AG10803 (cell line): ENCODE measurements at places on chromosomes 2 and 18.

- DNase-seq, result no peak
These were observed at the start of gene CYRIA for GRCh38 chr2:16665748-16666448. CYRIA (minus strand) TSS chr2:16665834; CDS start chr2:16588119, 77,715 bp downstream.

DNA sequence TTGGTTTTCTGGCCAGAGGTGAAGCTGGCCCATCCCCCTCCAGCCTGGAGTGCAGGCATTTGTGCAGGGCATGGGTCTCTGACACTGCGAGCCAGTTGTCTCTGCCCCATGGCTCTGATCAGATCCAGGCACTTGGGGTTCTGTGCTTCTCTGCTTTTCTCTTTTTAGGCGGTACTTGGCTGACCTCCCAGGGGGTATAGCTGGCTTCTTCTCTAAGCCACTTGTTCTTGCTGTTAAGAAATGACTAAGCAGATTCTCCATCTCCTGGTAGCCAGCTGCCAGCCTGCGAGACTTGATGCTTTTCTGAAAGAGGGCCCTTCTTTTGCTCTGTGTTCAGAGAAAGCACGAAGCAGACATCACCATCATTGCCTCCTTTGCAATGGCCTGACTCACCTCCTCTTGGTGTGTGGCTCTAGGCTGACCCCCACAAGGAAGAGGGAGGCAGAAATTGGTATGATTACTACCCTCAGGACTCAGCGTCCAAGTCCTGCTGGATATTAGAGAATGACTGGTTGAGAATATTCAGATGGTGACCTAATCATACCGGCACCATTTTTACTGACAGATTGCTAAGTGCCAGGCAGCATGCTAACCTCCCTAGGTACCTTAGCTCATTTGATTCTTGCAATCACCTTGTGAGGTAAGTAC lies 32.7 kb downstream of the TNP1 start:
- DNase-seq, result peak; percentile 10

GRCh38 chr2:85811180-85812093 lies 57.6 kb downstream of the ATOH8 start:
- peak; percentile 63 for DNase-seq

DNA sequence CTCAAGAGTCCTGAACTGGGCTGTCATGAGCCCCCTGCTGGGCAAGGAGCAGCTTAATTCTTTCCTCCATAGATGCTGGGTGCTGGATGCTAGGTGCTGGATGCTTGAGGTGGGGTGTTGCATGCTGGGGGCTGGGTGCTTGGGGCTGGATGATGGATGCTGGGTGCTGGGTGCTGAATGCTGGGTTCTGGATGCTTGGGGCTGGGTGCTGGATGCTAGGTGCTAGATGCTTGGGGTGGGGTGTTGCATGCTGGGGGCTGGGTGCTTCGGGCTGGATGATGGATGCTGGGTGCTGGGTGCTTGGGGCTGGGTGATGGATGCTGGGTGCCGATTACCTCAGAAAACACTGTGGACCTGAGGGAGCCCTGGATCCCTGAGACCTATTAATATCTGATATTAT lies 837.7 kb downstream of the GALR1 start:
- no peak for DNase-seq

- DNase-seq, result peak; percentile 40
These were observed 35.2 kb downstream of the TTLL4 start for GRCh38 chr2:218745559-218746469.

GRCh38 chr2:192544371-192544955 lies 349.7 kb upstream of the TMEFF2 start:
- no peak for DNase-seq

DNA sequence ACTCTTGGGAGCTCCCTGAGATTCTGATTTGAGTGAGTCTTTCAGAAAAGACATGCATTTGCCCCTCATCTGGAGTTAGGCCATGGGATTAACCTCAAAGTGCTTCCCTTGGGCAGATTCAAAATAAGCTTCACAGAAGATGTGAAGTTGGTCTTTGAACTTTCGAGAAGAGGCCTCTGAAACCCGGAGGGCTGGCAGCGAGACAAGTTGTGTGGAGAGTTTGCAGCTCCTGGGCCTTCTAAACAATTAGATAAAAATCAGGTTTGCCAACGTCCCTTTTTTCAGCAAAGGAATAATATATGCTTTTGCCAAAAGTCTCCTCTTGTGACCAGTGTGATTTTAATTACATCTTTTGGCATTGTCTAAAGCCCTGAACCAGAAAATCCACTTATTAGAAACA lies 489.7 kb downstream of the SOX11 start:
- DNase-seq, result no peak

DNA sequence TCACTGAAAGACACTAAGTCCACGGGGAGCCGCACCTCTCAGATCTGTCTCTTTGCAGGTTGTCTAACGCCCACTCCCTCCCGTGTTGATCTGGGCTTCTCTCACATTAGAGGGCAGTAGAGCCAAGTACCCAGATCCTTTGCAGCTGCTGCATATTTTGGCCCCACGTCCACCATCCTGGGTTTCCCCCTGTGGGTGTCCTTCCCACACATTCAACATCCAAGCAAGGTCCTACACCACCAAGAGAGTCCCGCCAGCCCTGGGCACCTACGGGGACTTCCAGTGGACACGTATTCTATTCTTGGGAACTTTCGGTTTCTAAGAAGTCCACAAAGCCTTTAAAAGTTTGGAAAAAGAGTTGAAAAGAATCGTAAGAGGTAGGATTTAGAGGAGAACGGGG lies 116.6 kb downstream of the ATL2 start:
- no peak for DNase-seq
